ENCODE measurements at places on chromosomes 6 and 20.

DNA sequence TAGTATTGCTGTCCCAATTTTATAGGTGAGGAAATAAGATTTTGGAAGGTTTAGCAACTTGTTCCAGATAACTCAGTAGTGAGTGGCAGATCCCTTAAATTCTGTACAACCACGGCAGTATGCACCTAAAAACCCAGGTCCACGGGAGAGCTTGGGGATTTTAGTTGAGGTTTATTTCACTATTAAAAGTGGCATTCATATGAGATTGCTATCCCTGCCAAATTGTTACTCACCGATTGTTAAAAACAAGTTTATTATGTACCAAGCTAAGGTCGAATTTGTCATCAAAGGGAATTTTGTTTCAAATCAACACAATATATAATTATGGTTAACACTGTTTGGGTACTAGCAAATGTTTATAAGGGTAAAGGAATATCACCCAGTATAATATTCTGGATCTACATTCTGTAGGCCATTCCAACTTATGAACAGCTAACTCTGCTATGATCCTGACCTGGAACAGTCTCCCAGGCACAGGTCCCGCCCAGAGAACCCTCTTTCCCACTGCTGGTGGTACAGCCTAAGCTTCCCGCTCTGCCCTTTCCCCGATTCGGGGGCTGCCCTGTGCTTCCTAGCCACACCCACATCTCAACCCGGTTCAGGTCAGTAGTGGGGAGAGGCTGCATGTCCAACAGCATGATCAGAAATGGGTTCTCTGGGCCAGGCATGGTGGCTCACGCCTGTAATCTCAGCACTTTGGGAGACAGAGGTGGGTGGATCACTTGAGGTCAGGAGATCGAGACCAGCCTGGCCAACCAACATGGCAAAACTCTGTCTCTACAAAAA, 24.9 kb downstream of the GPLD1 start:
- DNase-seq: no peak

GRCh38 chr20:50286609-50287008, 96.0 kb downstream of the CEBPB start:
- peak; percentile 86 for DNase-seq

DNA sequence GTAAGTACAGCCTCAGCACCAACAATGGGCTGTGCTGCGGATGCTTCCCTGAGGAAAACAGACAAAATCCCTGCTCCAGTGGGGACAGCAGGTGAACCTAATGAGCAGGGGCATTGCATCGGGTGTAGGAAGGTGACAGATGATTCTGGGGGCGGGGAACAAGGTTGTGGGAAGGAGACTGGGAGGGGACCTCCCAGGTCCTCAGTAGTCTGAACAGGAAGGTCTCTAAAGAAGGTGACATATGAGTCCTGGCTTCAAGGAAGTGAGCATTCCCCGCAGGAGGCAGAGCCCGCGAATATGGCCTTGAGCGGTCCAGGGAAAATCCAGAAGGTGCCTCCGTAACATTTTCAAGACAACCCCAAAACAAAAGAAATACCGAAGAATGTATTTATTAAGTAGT, 19.4 kb downstream of the ULBP1 start:
- DNase-seq: no peak

GRCh38 chr6:34001706-34002621, 143.9 kb downstream of the GRM4 start:
- no peak for DNase-seq
